ENCODE measurements at places on chromosomes 7 and 10.

GRCh38 chr7:15131661-15132060, 229.1 kb upstream of the DGKB start:
- DNase-seq = no peak

GRCh38 chr10:10798102-10798863, 219.4 kb upstream of the CELF2 start:
- DNase-seq = no peak

DNA sequence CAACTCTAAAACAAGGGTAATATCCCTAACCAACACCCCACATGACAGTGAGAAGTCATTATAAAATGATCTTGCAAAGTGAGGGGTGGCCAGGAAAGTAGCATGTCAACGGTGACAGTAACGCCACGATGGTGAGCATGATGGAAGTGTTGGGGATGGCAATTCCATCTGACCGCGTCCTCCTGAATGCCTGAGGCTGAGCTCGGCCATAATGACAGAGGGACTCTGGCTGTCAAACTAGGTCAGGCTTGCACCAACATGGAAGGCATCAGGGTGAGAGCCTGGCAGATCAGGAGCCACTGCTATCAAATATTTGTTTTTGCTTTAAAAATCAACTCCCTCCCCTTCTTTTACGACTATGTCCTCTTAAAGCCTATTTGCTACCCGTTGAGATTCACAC, 55.7 kb upstream of the EFCAB10 start:
- DNase-seq = no peak

DNA sequence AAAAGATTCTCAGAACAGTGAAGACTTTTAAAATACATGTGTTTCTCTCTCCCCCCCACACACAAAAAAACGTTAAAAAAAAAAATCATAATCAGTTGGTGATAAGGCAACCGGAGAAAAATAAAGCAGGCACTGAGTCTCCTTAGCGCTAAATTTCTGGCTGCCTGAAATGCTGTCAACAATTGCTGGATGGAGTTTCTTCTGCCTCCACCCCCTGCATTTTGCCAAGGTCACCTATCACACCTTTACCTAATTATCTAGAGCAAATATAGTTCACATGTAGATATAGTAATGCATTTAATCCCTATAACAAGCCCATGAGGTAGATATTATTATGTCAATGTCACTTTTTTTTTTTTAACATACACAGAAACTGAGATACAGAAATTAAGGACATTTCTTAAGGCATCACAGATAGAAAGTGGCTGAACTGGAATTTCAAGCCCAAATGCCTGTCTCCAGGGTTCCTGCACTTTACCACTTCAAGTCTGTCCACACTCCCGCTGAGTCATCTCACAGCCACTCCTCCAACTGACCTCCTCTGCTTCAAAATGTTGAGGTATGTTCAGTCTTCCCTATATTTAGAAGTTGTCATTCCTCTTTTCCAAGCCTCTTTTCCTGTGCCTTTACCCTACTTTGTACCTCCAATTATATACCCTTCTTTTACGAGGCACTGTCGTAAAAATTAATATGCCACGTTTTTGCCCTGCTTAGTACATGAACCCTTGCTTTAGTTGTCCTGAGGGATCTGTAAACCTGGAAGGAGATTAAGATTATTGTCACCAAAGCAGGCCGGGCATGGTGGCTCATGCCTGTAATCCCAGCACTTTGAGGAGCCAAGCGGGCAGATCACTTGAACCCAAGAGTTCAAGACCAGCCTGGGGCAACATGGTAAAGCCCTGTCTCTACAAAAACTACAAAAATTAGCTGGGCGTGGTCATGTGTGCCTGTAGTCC, 72.8 kb upstream of the MPP7 start:
- DNase-seq = no peak

GRCh38 chr10:66927251-66927935, 1.6 kb downstream of the LRRTM3 start:
- peak; percentile 22 for DNase-seq

DNA sequence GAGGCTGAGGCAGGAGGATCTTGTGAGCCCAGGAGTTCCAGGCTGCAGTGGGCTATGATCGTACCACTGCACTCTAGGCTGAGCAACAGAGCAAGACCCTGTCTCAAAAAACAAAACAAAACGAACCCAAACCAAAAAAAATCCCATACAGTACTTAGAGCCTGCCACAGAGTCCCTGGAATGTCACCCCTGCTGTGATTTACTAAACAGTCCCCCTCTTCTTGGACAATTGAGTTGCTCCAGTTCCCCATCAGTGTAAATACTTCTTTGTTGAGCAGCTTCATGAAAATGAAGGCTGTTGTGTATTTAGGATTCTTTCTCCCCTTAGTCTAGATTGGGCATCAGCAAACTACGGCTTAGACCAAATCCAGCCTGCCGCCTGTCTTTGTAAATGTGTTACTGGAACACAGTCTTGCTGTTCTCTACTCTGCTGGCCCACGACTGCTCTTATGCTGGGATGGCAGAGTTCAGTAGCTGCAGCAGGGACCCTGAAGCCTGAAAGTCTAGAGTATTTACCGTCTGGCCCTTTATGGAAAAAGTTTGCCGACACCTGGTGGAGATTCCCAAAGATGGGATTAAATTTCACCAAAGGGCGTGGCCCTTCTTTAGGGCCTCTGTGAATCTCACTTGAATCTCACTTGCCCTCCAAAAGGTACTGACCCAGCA, 57.8 kb downstream of the PALD1 start:
- no peak for DNase-seq

DNA sequence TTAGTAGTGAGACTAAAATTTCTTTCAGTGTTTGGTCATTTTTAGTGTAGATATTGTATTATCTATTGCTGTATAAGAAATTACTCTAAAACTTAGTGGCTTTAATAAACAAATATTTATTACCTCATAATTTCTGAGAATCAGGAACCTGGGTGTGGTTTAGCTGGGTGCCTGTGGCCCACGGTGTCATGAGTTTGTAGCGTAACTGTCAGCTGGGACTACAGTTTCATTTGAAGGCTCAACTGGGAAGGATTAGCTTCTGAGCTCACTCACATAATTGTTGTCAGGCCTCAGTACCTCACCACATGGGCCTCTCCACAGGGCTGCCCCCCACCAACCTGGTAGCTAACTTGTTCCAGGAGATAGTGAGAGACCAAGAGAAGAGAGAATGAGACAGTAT, 98.5 kb downstream of the SRI start:
- DNase-seq = no peak

DNA sequence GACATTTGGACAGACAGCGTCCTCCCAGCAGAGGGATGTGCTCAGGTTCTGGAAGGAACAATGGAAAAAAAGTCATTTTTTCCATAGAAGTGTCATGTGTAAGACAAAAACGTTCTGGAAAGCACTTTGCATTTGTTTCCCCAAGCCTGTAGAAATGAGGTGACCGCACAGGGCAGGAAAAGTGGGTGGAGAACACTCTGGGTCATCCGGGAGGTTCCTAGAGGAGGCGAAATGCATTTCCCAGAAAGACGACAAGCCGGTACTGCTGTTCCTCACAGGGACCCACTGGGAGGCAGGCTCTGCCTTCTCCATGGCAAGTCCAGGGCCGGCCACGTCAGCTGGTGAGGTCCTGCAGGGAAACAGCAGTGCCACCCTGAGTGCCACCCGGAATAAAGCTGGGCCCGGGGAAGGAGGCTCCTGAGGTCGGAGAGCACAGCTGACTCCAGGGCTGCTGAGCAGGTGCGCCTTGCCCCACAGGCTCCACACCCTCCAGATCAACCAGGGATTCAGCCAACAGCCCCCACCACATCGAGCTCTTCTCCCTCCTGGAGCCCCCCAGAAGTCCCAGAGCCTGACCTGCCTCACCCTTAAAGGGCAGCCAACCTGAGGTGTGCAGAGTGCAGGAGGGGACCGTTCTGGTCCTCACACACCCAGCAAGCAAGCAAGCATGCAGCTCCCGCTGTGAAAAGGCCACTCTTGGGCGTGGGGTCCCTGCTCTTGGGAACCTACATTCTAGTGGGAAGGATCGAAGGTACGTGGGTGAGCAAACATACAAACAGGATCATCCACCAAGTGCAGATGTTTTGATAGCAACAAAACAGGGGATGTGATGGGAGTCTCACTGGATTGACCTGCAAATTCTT, 28.8 kb upstream of the INPP5A start:
- DNase-seq = peak; percentile 6

- DNase-seq = peak; percentile 50
Measured at GRCh38 chr10:101032637-101033224, 1.7 kb downstream of the SFXN3 start.

DNA sequence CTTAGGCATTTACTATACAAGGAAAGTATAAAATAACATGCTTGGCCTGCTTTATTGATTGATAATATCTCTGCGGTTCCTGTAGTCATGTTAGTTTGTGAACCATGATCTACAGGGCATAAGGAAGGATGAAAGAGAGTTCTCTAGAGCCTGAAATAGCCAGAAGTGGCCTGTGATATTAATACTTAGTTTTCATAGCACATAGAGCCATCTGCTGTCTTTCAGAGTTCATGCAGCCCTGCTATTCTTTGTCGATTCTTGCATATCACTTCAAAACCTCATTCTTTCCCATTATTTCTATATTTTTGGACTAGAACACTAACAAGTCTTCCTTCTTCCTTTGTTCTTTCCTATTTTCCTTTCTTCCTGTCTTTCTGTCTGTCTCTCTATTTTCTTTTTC, 26.4 kb upstream of the PRKG1 start:
- no peak for DNase-seq

- no peak for DNase-seq
Measured at GRCh38 chr10:11663763-11664555, 52.5 kb upstream of the USP6NL start.

DNA sequence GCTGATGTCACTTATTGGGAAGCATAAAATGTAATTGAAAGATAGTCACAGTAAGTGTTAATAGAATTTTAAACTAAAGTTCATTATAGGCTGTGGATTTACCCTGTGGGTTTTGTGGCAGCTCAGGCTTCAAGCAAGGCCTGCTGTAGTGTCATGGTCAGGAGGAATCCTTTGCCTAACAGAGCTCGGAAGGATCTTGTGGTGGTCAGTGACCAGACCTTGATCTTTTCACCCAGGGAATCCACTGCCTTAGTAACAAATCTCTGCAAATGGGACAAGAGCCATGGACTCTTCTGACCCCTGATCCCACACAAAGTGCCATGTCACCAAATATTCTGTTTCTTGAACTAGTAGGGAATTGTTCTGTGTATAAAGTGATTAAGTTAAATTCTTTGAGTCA, 20.6 kb upstream of the HDAC9 start:
- no peak for DNase-seq

DNA sequence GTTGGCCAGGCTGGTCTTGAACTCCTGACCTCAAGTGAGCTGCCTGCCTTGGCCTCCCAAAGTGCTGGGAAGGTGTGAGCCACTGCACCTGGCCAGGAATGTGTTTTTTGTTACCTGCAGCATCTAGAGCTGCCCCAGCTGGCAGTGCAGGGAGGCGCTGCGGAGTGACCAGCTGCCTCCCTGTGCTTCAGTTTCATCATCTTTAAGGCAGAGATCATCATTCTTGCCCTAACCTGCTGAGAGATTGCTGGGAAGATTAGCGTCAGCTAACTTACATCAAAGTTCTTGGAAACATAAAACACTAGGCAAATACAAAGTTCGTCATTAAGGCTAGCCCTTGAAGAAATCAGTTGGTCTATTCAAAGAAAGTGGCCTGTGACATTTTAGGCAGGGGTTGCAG, 2.3 kb downstream of the ZNF282 start:
- DNase-seq = no peak

GRCh38 chr10:48623009-48623408, 18.1 kb upstream of the ARHGAP22 start:
- no peak for DNase-seq

All from HAP-1 (cell line).